ENCODE measurements at places on chromosomes 3 and 15.

DNA sequence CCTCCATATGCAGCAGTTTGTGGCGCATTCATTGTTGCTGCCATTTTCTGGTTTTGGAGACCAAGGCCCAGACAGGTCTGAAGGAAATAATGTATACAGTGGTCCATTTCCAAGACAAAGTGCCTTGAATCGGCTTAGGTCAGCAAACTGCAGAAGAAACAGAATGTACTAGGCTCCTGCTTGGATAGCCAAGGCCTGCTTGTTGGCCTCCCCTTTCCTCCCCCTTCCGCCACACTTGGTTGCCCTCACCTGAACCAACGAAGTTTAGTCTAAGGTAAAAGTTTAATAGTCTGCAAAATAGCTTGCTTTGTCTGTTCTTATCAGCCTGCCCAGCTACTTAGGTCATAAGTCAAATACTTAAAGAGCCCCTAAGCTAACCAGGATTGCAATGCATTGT lies 12.0 kb upstream of the RTP3 start:
- no peak for DNase-seq

GRCh38 chr3:192057261-192057660 lies 596.3 kb downstream of the PYDC2 start:
- no peak for DNase-seq

GRCh38 chr15:25067725-25068309 lies 113.0 kb downstream of the SNRPN start:
- no peak for DNase-seq

GRCh38 chr15:56371495-56372147 lies 6.4 kb downstream of the TEX9 start:
- DNase-seq, result no peak

DNA sequence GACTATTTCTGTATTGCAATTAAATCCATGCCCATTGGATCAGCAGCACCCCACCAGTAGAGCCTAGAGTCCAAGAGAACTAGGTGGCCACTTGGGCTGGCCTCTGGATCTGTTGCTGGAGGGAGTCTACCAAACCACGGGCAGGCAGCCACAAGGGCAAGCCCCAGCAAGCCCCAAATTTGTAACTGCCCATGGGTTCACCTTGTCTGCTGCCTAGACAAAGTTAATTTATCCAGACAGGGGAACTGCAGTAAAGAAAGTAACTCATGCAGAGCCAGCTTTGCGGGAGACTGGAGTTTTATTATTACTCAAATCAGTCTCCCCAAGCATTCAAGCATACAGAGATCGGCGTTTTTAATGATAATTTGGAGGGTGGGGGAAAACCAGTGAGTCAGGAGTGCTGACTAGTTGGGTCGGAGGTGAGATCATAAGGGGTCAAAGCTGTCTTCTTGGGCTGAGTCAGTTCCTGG lies 74.0 kb upstream of the TERB2 start:
- no peak for DNase-seq

DNA sequence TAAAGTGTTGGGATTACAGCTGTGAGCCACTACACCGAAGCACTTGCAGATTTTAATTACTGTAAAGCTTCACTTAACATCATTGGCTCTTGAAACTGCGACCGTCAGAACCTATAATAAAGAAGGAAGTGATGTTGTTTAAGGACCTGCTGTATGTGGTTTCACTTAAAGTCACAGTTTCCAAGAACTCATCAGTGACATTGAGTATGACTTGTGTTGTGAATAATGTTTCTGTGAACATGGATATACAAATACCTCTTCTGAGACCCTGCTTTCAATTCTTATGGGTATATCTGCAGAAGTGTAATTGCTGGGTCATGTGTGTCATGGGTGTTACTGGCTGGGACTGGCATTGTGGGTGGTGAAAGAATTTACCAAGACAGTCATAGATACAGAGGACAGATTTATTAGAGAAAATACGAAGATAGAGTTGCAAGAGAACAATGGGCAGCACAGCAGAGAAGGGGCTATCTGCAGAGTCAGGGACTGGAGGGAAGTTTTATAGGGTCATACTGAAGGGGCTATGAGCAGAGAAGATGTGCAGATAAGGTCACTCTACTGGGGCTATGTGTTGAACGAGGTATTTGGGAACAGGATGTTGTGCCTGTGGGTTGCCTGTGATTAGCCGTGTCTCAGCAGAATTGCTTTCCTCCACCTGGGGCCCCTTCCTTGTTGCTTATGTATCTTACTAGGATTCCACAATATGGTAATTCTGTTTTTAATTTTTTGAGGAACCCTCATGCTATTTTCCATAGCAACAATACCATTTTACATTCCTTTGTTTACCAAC lies 4.5 kb downstream of the NDUFB5 start:
- DNase-seq, result no peak

DNA sequence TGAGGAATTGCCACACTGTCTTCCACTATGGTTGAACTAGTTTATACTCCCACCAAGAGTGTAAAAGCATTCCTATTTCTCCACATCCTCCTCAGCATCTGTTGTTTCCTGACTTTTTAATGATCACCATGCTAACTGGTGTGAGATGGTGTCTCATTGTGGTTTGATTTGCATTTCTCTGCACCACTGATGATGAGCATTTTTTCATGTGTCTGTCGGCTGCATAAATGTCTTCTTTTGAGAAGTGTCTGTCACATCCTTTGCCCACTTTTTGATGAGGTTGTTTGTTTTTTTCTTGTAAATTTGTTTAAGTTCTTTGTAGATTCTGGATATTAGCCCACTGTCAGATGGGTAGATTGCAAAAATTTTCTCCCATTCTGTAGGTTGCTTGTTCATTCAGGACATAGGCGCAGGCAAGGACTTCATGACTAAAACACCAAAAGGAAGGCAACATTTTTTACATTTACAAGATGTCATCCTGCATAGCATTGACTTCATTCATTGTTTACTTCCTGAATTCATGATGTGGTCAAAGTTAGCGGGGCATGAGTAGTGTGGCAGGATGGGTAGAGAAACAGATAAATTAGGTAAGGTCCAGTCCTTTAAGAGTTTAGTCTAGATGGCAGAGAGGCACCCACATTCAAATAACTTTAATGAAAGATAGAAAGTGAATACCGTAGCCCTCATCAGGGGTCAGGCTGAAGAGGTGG lies 45.1 kb upstream of the LPP start:
- no peak for DNase-seq

DNA sequence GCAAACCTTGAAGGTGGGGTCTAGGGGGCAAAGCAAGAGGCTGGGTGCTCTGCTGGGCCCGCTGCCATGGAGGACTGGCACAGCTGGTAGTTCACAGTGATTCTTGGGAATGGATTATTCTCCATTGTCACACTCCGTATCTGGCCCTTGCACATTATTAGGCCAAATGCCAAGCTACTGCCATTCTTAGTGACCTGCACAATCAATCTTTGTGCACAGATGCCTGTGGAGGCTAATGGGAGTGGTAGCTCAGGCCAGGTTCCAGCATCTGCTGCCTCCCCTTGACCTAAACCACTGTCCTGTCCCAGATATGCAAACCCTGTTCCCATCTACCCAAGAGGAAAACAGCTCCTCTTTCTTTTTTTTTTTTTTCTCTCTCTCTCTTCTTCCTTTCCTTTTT lies 67.5 kb downstream of the TIPARP start:
- DNase-seq, result no peak

Data from activated CD4-positive, CD25-positive, alpha-beta regulatory T cell (primary cell).